ENCODE measurements at places on chromosomes 7 and 10.

- no peak for DNase-seq
Measured at GRCh38 chr7:139697056-139697455, 80.7 kb downstream of the HIPK2 start.

- DNase-seq, result no peak
Measured at GRCh38 chr7:22921386-22922086, 92.4 kb downstream of the HYCC1 start.

GRCh38 chr7:1713502-1714484 lies 43.7 kb downstream of the ELFN1 start:
- peak; percentile 72 for DNase-seq

DNA sequence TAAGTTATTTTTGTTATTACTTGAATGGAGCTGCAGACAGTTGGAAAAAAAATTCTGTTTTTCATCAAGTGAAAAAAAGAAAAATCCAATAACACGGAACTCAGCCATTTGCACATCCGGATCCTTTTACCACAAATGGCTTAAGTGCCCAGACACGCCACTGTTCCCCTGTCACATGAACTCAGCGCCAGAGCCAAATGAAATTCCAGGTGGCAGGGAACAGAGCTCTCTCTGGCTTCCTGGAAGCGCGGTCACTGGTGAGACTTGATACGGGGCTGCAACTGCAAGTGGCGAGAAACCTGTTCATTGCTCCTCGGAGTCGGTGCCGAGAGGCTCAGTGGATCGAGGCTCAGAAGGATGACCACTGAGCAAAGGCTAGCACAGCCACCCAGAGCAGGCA lies 60.8 kb upstream of the NPTX2 start:
- DNase-seq, result no peak

- DNase-seq, result no peak
Measured at GRCh38 chr7:100489824-100490223, 6.1 kb downstream of the NYAP1 start.

GRCh38 chr10:77321838-77322237 lies 315.8 kb downstream of the KCNMA1 start:
- no peak for DNase-seq

DNA sequence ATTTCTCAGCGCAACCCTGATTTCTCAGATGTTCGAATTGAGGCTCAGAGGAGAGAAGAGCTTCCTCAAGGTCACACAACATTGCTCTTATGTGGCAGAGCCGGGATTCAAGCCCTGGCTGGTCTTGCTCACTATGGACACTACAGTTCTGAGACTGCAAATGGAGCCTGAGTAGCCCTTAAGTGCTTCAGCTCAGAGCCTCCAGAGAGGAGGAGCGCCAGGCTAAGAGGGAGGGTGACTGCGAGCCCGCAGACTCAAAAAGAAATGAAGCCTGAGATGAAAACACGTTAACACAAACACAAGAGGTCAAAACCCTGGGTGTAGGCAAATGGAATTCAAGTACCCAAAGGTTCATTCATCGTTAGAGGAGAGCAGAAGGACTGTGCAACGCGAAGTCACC lies 13.9 kb downstream of the ARHGAP22 start:
- DNase-seq, result no peak

GRCh38 chr7:77798394-77799077 lies at the start of the genes PHTF2 and TMEM60:
Gene PHTF2, plus strand, starts transcription at chr7:77798773.
Gene TMEM60, minus strand, starts transcription at chr7:77798434. Its CDS starts 4,061 bp downstream, at chr7:77794373.
- DNase-seq, result peak; percentile 99

- DNase-seq, result no peak
Measured at GRCh38 chr10:16570731-16571130, 49.1 kb upstream of the C1QL3 start.

GRCh38 chr10:70139151-70139996 lies 6.7 kb upstream of the AIFM2 start:
- no peak for DNase-seq

DNA sequence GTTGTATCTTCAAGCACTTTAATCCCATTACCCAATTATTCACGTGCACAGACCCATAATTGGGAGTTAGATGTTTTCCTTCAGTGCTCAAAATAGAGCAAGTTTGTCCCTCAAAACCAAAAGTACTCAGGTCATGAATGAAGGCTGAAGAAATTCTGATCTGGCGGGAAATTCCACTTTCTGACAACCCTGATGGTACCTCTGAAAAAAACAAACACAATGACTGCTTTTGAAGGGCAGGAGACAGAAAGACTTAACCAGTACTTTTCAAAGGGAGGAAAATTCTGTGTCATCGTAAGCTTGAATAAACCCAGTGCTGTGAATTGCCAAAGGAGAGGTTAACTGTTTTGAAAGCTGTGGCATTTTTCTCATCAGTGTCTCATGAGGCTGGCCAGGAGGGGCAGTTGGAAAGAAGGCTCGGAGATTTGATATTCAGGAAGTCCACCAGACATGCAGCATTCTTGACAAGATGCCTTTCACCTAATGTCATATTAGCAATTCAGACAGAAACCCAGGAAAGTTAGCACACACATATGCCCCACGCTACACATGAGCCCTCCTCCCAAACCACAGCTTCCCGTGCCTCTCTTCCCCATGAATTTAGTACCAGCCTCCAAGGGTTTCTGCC lies 347.0 kb downstream of the KCNMA1 start:
- DNase-seq, result no peak

DNA sequence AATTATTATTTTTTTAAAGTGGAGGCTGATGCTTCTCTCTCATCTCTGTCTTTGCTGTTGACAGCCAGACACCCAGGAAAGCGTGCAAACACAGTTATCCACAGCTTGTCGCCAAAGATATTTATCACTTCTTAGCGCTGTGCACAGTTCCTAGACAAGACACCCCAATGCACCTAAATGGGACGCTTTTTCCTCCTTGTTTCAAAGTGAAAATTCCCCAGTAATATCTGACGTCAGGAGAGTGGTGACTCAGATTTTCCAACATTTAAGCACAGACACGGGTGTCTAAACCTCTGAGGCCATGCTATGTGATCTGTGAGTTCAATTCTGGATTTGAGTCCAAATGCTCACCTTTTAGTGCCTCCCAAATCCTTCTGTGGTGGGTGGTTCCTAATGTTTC lies 151.6 kb downstream of the EMX2 start:
- no peak for DNase-seq

DNA sequence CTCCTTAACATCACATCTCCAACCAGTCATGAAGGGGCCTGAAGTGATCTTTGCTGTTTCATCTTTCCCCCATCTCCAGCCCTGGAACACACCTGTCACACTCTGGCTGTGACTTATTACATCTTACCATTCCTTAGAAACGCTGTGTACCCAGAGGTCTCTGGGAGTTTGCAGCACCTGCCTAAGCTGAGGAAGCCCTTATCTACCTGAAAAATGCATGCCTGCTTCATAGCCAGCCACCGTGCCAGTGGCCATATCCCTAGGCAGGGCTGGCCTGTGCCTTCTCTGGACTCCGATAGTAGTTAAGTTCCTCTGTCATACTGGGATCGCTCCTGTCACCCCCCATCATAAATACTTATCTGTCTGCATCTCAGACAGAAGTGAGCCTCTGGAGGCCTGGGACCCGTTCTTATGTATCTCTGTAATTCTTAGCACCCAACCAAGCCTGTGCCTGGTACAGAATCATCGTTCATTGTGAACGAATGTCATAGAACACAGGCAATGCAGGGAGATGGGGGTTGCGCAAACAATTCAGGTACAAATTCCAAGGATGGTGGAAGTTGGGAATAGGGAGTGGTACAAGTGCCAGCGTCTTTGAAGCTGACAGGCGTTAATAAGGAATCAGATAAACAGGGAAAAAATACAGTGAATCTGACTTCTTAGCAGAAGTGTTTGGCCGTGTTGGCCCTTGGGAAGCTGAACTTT lies 254.6 kb downstream of the CAMK1D start:
- no peak for DNase-seq

GRCh38 chr10:116926426-116926825 lies 77.1 kb downstream of the ENO4 start:
- DNase-seq, result no peak

DNA sequence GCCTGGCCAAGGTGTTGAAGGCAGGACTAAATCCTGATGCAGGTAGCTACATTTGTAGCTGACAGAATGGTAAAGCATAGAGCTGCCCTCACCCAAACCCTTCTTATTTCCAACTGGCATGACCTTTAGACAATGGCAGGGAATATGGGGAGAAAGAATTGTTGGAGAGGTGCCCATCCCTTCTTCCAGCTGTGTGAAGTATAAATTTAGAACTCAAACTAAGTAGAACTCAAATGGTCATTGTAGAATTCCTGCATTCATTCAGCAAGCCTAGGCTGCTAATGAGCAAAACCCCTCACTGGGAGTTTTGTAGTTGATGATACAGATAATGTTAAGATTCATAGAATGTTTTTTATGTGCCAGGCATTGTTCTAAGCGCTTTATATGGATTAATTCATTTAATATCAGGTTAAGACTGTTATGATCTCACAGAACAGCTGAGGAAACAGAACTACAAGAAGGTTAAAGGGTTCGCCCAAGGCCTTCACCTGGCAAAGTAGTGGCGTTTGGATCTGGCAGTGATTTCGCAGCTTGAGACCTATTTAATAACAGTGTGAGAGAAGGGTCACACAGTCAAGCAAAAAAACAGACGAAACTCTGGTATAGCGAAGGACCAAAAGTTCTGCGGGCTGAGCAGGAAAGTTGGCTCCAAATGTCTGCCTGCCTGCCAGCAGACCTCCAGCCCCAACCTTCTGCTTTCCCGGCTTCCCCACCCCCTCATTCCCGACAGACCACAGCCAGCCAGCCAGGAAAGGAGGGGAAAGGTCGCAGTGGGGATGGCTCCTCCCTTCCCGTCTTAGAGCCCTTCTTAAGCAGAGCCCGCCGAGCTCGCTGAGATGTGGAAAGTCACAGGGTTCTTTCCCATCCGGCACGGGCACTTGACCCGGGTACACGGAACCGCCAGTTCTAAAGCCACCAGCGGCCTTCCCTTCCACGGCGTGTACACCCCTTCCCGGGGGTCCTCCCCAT lies 1.6 kb upstream of the HILPDA start:
- peak; percentile 96 for DNase-seq

GRCh38 chr10:128206676-128207075 lies 80.5 kb upstream of the MKI67 start:
- DNase-seq, result no peak

DNA sequence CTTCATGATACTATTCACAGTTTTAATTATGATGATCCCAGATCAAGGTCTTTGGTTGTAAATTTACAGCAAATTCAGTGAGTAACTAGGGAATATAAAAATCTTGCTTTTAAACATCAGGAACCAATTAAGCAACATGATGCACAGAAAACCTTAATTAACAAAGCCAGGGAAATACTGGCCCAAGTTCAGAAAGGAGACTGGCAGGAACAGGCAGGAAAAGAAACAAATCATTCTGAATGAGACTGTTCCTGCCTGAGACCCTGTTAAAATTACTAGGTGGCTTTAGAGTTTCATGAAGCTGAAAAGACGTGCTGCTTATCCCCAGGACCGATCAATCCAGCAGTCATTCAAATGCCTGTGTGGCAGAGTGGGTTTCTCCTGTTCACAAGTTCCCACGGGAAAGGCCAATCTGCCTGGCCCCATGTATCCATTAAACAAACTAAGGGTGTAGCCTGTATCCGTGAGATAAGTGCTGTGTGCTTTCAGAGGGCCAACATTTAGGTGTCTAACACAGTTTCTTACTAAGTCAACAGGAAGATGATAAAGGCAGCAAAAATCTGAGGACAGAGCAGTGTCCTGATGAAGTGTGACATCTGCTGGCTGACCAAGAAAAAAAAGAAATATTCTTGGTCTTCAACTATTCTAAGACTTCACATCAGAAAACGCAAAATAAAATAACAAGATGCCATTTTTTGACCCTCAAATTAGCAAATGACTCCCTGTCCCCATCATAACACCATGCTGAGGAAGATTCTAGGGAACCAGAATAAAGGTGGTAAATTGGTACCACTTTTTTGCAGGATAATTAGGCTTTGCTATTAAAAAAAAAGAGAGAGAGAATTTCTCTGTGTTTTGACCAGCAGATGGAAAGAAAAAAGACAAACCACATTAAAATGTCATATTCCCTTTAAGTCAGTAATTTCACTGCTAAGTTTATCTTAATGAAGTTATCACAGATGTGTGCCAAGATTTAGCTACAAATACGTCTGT lies 34.2 kb downstream of the PUS7 start:
- DNase-seq, result no peak

GRCh38 chr10:28367929-28368484 lies 65.1 kb upstream of the MPP7 start:
- DNase-seq, result peak; percentile 74

DNA sequence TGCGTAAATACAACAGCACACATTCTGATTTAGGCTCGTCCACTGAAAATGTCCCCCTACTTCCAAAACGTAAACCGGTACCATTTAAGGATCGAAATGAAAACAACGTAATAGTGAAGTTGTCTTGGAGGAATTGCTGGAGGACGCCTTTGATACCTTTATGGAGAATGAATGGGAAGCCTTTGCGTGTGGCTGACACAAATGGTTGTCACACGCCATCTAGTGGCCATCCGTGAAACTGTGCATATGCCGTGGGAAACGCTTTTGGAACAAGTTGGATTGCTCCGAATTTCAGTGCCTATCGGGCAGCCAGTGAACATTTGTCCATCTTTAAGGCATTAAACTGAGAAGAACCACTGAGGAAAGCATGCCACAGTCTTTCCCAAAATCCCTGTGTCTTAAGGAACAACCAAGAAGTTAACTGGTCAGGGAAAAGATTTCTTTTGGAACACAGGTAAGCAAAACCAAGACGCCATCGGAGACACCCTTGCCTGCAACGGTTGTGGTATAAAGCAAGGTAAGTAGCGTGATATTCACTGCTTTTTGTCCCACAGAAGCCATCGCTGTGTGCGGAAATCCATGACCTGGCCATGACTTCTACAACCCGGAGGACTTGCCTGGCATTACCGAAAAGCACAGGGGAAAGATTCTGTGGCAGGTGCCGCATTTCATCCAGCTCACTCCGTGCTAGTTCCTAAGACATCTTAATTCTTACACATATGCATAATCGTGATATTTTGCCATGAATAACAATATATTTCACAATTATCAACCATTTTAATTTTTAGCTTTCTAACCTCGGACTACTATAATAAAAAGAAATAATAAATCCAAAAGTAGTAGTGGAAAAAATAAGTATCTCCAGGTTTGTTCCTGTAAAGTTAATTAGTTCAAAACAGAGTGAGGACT lies 100.6 kb downstream of the FAM204A start:
- peak; percentile 65 for DNase-seq

GRCh38 chr10:47164800-47165128 lies 135.2 kb upstream of the GDF10 start:
- DNase-seq, result no peak

DNA sequence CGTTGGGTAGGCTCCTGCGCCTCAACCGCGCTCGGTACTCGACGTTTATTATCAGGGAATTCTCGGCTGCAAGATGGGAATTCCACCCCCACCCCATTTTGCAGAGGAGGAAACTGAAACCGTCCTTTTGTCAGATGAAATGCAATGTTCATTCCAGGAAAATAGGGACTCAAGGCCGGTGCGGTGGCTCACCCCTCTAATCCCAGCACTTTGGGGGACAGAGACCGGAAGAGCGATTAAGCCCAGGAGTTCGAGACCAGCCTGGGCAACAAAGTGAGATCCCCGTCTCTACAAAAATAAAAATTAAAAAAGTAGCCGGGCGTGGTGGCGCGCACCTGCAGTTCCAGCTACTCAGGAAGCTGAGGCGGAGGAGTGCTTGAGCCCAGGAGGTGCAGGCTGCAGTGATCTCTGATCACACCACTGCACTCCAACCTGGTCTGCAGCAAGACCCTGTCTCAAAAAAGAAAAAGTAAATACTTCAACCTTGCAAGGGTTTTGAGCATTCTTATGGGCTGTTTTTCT lies 720 bp upstream of the RFC2 start:
- no peak for DNase-seq
